ENCODE measurements at places on chromosomes 3 and 15. TPM values are rescaled to one million over a fixed set of nuclear protein-coding genes. Genes with fewer than 3 reads are reported as not detected.

Gene SI
- not detected for total RNA-seq

Gene TMC3
- total RNA-seq: not detected

Gene PATL2
- total RNA-seq: not detected

Gene SYNPR
- not detected for total RNA-seq

Gene ATP13A5
- total RNA-seq: not detected

Gene FAM107A
- 16.2 TPM for total RNA-seq
